Right forelimb (tissue), 1 donor: ENCODE measurements at places on chromosomes 4 and X.

GRCh38 chr4:6655924-6656323, 15.4 kb downstream of the MRFAP1 start:
- no peak for DNase-seq

DNA sequence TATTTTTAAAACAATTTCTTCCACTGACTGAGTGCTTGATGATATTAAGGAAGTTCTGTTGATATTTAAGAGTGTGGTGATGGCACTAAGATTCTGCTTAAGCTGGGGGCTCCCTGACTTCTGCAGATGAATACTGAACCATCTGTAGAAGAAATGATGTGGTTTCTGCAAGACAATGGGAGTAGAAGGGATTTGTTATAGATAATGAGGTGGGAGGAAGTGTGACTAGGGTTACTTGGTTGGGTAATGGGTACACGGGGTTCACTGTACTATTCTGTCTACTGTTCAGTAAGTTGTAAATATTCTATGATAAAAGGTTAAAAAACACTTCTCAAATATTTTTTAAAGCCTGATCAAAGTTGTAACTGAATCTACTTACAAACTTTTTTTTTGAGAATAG, 60.9 kb upstream of the TXK start:
- DNase-seq = no peak

GRCh38 chr4:146255463-146255862, 41.1 kb downstream of the REELD1 start:
- no peak for DNase-seq

- no peak for DNase-seq
Measured at GRCh38 chr4:16916031-16916430, 17.6 kb upstream of the LDB2 start.

- no peak for DNase-seq
Measured at GRCh38 chr4:159498446-159499115, 395.7 kb downstream of the RAPGEF2 start.

DNA sequence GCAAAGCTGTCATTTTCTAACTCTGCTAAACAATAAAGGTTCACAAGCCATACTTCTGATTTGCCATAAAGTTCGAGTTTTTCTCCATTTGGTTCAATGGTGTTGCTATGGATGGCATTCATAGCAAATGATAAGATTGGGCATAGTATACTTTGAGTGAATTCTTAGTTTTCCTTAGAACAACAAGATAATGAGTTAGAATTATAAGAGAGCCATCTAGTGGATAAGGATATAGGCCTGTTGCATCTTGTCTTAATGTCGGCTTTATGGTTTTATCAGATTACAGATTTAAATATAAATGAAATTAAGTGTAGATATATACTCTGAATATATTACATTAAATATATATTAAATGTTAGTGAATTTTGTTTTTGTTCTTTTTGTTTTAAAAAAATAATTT, 644.6 kb downstream of the IL1RAPL1 start:
- DNase-seq = no peak

DNA sequence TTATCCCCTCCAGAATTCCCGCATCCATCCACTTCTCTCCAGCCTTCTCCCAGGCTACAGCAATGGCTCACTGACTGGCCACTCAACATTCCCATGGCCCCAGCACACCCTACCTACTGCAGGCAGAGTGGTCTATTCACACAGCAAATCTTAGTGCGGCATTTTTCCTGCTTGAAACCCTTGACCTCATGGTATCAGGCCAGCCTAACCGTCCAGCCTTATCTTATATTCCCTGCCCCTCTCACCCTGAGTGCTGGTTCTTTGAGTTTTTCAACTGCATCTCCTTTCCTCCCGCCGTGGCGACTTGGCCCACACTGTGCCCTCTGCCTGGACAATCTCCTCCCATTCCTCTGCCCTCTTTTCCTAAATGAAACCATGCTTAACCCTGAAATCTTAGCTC, 10.0 kb upstream of the S100G start:
- DNase-seq = no peak

- DNase-seq = no peak
Measured at GRCh38 chr4:148790691-148791090, 348.5 kb upstream of the NR3C2 start.
